SK-N-SH (cell line): ENCODE measurements at places on chromosomes 3 and 15. TPM values are rescaled to one million over a fixed set of nuclear protein-coding genes. Genes with fewer than 3 reads are reported as not detected.
A peak's percentile ranks its signal among the peaks of the same experiment; 100 is the strongest.

Gene C3orf85
- polyA plus RNA-seq = not detected in 2 replicates

Gene RTP1
- not detected in 2 replicates for polyA plus RNA-seq

Gene CCR1
- polyA plus RNA-seq = not detected in 2 replicates

Gene MGA
- polyA plus RNA-seq = 2.3 and 2.9 TPM in 2 replicates

Gene ABHD5
- 10.4 and 12.8 TPM in 2 replicates for polyA plus RNA-seq

Gene AQP9
- polyA plus RNA-seq = not detected in 2 replicates

Gene LRRC3B
- not detected in 2 replicates for polyA plus RNA-seq

GRCh38 chr3:128327606-128328031 is 139.1 kb downstream of the DNAJB8 start:
- no peak overlapping the region for H3K4me3 ChIP-seq
- peak overlapping the region; percentile 25; the same call in 1 of the 2 replicates for H3K27ac ChIP-seq
- H3K27me3 ChIP-seq = no peaks in the 10 kb centered on the region
- peaks cover 73% of the 10 kb centered on the region for H3K4me1 ChIP-seq
- no peaks in the 10 kb centered on the region for H3K36me3 ChIP-seq

GRCh38 chr3:53075743-53076140 is 29.9 kb upstream of the SFMBT1 start:
- no peaks in the 10 kb centered on the region for H3K36me3 ChIP-seq
- H3K4me3 ChIP-seq = no peak overlapping the region
- H3K27ac ChIP-seq = no peak overlapping the region
- no peak for DNase-seq
- no peaks in the 10 kb centered on the region for H3K27me3 ChIP-seq
- peaks cover 26% of the 10 kb centered on the region; the same call in 1 of the 2 replicates for H3K4me1 ChIP-seq

- H3K36me3 ChIP-seq = 0 out of 2 replicates have a peak, but pooled peaks cover 5% of the 10 kb centered on the region
- no peak overlapping the region for H3K27ac ChIP-seq
- H3K27me3 ChIP-seq = no peaks in the 10 kb centered on the region
Measured at GRCh38 chr15:67774626-67775025, 50.7 kb upstream of the SKOR1 start.

DNA sequence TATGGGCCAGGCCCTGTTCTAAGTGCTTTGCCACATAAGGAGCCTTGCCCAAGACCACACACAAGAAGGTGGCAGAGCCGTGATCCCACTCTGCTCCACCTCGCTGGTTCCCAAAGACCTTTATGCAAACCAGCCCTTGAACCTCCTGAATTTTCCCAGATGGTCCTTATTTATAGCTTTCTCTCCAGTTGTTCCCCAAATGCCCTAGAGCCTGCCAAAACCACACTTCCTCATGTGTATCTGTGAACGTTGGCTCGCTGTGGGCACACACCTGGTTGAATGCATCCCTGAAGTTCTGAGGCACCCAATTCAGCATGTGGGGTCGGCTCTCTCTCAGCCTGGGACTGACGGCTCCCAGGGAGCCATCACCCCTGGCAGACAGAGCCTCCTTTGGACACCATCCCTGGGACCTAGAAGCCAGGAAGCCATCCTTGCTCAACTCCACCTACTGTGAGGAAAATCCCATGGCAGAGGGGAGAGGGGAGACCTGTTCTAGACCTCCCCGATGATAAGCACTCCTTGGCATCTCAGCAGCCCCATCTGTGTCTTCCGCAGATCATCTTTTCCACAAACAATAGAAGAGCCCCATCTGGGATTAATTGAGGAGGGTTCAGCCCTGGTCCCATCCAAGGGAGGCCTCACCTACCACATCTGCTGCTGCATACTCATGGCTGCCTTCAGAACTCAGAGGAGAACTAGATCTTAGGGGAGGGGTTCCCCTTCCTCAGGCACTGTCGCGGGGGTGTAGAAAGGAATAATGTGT is 42.3 kb upstream of the LIMD1 start:
- peak overlapping the region; percentile 70 for H3K27ac ChIP-seq
- H3K4me1 ChIP-seq = peaks cover 37% of the 10 kb centered on the region
- H3K27me3 ChIP-seq = no peaks in the 10 kb centered on the region
- DNase-seq = no peak

GRCh38 chr3:9441501-9442221 is 44.2 kb downstream of the SETD5 start:
- no peak for DNase-seq
- H3K36me3 ChIP-seq = peaks cover 93% of the 10 kb centered on the region
- no peaks in the 10 kb centered on the region; the same call in 1 of the 2 replicates for H3K4me1 ChIP-seq
- no peak overlapping the region for H3K4me3 ChIP-seq
- H3K27ac ChIP-seq = no peak overlapping the region

GRCh38 chr15:78048628-78048920 is 28.9 kb downstream of the TBC1D2B start:
- H3K27me3 ChIP-seq = no peaks in the 10 kb centered on the region
- peak overlapping the region; percentile 30; the same call in 1 of the 2 replicates for H3K27ac ChIP-seq
- H3K36me3 ChIP-seq = peaks cover 23% of the 10 kb centered on the region
- DNase-seq = no peak

DNA sequence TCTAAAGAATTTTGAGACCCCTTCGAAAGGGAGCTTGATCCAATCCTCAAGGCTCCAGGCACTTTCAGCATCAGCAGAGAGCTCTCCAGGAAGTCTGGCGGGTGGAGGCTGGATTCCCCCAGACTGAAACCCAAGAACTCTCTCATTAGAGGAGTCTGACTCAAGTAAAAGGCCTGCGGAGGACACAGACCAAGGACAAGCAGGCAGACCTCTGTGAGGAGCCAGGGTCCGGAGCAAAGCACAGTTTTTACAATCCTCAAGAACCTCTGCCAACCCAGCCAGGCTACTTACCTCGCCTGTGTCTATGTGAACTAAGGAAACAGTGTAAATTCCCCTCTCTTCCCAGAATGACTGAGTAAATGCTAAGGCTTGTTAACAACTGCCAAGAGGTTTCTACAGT is 86.2 kb downstream of the FBN1 start:
- H3K27me3 ChIP-seq = no peaks in the 10 kb centered on the region
- H3K4me1 ChIP-seq = peaks cover 53% of the 10 kb centered on the region
- H3K27ac ChIP-seq = peak overlapping the region; percentile 86
- no peak overlapping the region for H3K4me3 ChIP-seq
- DNase-seq = no peak
- peaks cover 42% of the 10 kb centered on the region for H3K36me3 ChIP-seq

GRCh38 chr3:10753964-10754363 is 62.1 kb upstream of the SLC6A11 start:
- no peaks in the 10 kb centered on the region for H3K36me3 ChIP-seq
- H3K27ac ChIP-seq = no peak overlapping the region
- no peak overlapping the region for H3K4me3 ChIP-seq
- H3K4me1 ChIP-seq = no peaks in the 10 kb centered on the region
- H3K27me3 ChIP-seq = no peaks in the 10 kb centered on the region
- DNase-seq = no peak

DNA sequence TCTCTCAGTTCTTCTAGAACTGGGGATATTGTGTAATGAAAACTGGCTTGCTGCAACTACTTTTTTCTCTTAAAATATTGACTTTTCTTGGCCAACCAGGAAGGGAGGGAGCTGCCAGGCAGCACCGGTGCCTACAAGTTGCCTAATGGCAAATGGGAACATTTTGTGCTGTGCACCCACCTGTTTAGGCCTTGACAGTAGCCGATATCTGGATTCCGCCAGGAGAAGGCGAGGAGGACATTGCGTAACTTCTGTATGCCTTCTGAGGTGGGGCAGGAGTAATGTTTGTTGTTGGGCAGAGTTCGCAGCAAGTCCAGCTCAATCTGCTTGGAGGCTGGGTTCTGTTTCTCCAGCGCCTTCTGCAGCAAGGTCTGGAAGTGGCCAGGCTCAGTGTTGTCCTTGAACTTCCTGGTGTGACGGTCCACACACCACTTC is 64.9 kb downstream of the TBC1D2B start:
- no peak overlapping the region for H3K27ac ChIP-seq
- no peak overlapping the region for H3K4me3 ChIP-seq
- H3K36me3 ChIP-seq = peaks cover 27% of the 10 kb centered on the region
- no peak for DNase-seq
- no peaks in the 10 kb centered on the region for H3K27me3 ChIP-seq

GRCh38 chr15:55710286-55710685 is 32.7 kb downstream of the PRTG start:
- H3K27me3 ChIP-seq = no peaks in the 10 kb centered on the region
- H3K27ac ChIP-seq = no peak overlapping the region
- no peaks in the 10 kb centered on the region for H3K36me3 ChIP-seq
- no peak for DNase-seq
- no peak overlapping the region for H3K4me3 ChIP-seq

GRCh38 chr3:83189634-83190033 is 1428.2 kb upstream of the GBE1 start:
- H3K27me3 ChIP-seq = no peaks in the 10 kb centered on the region
- H3K27ac ChIP-seq = no peak overlapping the region
- H3K4me3 ChIP-seq = no peak overlapping the region
- no peaks in the 10 kb centered on the region for H3K36me3 ChIP-seq

DNA sequence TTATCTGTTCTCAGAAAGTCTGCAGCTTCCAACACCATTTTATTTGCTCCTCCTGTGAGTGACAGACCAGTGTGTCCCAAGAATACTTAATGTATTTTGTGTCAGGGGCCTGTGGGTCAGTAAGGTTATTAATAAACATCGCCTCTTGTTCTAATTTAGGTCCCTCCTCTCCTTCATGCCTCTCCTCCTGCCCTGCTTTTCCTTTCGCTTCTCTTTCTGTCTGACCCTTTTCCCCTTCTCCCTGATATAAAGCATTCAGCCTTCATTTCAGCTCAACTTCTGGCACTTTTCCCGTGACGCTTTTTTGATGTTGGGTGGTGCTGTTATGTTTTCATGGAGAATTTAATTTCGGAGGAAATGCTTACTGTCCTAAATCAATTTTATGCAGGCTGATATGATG is 29.7 kb upstream of the NR2F2 start:
- no peaks in the 10 kb centered on the region for H3K27me3 ChIP-seq
- no peak overlapping the region for H3K27ac ChIP-seq
- H3K4me3 ChIP-seq = no peak overlapping the region
- H3K36me3 ChIP-seq = no peaks in the 10 kb centered on the region
- no peaks in the 10 kb centered on the region for H3K4me1 ChIP-seq

- H3K36me3 ChIP-seq = no peaks in the 10 kb centered on the region
- DNase-seq = no peak
- no peak overlapping the region for H3K27ac ChIP-seq
- H3K4me1 ChIP-seq = no peaks in the 10 kb centered on the region
- H3K27me3 ChIP-seq = no peaks in the 10 kb centered on the region
- no peak overlapping the region for H3K4me3 ChIP-seq
Measured at GRCh38 chr15:80996247-80996646, 4.5 kb upstream of the TLNRD1 start.

DNA sequence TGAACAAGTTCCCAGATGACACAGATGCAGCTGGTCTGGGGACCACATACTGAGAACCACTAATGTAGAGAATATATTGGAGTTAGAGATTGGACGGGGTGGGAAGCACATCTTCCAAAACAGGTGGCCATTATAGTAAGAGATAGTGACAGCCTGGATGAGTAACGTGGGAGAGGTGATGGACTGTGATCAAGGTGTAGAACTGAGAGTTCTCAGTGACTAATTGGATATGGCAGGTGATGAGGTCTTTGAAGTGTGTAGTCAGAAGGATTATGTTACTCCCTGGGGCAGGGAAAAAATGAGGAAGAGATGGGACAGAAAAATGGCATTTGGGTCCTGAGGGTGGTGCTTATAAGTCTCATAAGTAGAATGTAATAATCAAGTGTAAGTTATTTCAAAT is 66.6 kb downstream of the KCNMB2 start:
- H3K4me1 ChIP-seq = no peaks in the 10 kb centered on the region; the same call in 1 of the 2 replicates
- H3K36me3 ChIP-seq = no peaks in the 10 kb centered on the region
- no peak overlapping the region for H3K4me3 ChIP-seq
- H3K27ac ChIP-seq = no peak overlapping the region
- no peaks in the 10 kb centered on the region for H3K27me3 ChIP-seq

GRCh38 chr3:156479604-156480003 is 75.3 kb downstream of the SSR3 start:
- no peak for DNase-seq
- H3K4me3 ChIP-seq = no peak overlapping the region
- H3K4me1 ChIP-seq = peaks cover 13% of the 10 kb centered on the region
- H3K27ac ChIP-seq = peak overlapping the region; percentile 96

GRCh38 chr15:48625126-48625525 is 20.4 kb downstream of the FBN1 start:
- H3K36me3 ChIP-seq = peaks cover 81% of the 10 kb centered on the region
- no peak for DNase-seq
- H3K4me3 ChIP-seq = no peak overlapping the region

DNA sequence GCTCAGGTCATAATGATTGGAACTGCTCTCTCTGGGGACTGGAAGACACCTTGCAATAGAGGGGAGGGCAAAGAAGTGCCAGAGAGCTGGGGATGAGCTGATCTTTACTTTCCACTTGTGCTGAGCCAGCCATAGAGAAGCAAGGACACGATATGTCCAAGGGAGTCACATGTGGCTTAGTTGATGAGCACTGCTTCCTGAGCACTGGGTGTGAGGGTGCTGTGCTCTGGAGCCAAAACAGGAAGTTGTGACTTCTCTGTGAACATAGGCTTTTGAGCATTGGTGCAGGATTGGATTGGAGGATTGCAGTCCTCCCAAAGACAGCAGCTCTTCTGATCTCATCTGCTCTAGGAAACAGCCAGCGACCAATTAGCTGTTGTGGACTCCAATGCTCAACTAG is 6.7 kb downstream of the PARP14 start:
- H3K27me3 ChIP-seq = no peaks in the 10 kb centered on the region
- no peak for DNase-seq
- H3K27ac ChIP-seq = no peak overlapping the region
- no peak overlapping the region for H3K4me3 ChIP-seq
- no peaks in the 10 kb centered on the region for H3K4me1 ChIP-seq

GRCh38 chr15:93034512-93034911 is 54.5 kb downstream of the RGMA start:
- 0 out of 2 replicates have a peak, but pooled peaks cover 2% of the 10 kb centered on the region for H3K4me1 ChIP-seq
- no peaks in the 10 kb centered on the region for H3K36me3 ChIP-seq
- no peak overlapping the region for H3K4me3 ChIP-seq
- DNase-seq = peak; percentile 7

DNA sequence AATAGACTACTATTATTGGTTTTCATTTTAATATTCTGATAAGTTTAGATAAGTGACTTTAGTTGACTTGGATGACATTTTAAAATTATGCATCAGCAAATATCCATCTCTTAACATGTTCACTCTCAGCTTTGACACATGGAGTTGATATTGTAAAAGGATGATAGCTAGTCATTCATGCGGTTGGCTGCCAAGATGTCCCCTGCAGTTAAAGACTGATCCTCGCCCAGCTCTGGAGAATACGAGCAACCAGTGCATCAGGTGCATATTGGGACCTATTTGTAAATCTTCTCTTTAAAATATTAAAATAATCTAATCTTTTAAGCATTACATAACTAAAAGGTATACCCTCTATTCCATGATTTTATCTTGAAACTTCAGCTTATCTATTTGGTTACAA is 41.9 kb downstream of the EPHB1 start:
- no peaks in the 10 kb centered on the region for H3K4me1 ChIP-seq
- no peak for DNase-seq
- no peak overlapping the region for H3K27ac ChIP-seq
- H3K27me3 ChIP-seq = no peaks in the 10 kb centered on the region

DNA sequence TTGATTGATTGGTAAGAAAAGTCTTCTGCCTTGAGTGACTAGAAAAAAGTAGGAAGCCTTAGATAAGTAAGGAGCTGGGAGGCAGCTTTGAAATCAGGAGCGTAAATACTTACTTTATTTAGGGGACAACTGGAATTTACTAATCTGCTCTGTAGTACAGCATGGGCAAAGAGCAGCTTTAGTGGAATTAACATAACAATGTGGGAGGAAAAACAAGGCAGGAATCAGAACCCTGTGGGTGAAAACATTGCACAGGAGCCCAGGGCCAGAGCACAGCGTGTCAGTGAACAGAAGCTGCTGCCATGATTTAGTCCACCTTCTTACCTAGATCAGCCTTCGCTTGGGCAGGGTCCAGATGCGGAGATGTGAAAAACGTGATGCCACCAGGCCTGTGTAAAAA is 14.6 kb downstream of the FMN1 start:
- no peaks in the 10 kb centered on the region for H3K27me3 ChIP-seq
- H3K4me3 ChIP-seq = no peak overlapping the region
- no peak overlapping the region for H3K27ac ChIP-seq
